ENCODE measurements at places on chromosomes 13 and 19.

DNA sequence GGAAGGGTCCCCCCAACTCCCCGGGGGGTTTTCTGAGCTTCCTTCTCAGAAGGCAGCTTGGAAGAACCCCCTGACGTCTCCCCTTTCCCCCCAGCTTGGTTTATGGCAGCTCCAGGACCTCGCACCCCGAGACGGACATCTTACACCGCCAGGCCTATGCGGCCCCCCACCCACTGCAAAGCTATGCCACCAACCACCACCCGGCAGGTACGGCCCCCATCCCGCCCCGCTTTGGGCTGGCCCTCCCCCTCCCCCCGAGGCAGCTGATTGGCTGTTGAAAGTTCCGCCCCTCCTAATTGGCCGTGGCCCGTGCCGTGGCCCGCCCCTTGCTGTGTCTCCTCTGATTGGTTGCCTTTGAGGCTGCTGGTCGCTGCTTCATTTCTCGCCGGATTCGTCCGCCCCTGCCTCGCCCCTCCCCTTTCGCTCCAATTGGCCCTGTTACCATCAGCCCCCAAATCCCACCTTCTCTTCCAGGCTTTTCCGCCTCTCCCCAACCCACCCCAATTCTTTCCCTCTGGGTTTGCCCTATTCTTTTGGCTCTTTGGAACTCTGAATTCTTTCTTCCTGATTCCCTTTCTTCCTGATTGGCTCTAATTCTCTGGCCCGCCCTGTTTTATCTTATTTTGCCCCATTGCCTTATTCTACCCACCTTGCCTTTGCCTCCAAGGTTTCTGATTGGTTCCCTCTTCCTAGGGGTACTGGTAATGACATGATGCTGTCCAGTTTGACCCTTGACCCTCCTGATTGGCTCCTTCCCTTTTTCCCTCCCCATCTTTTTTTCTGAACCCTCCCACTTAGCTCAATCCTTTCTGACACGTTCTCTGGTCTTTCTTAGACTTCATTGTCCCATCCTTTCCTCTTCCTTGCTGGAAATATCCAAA lies 2.5 kb downstream of the PRR12 start:
- peak; percentile 96 for DNase-seq

- DNase-seq: no peak
Observed at GRCh38 chr13:51846756-51847155, 1.8 kb upstream of the TMEM272 start.

- DNase-seq: no peak
Observed at GRCh38 chr13:89900104-89900765, 1447.3 kb upstream of the MIR17HG start.

- DNase-seq: no peak
Observed at GRCh38 chr19:16945364-16945714, 56.5 kb downstream of the F2RL3 start.

GRCh38 chr13:68170961-68171360 lies 940.8 kb upstream of the PCDH9 start:
- DNase-seq: no peak

- peak; percentile 58 for DNase-seq
Observed at GRCh38 chr19:52735734-52736133, 890 bp upstream of the ZNF611 start.

DNA sequence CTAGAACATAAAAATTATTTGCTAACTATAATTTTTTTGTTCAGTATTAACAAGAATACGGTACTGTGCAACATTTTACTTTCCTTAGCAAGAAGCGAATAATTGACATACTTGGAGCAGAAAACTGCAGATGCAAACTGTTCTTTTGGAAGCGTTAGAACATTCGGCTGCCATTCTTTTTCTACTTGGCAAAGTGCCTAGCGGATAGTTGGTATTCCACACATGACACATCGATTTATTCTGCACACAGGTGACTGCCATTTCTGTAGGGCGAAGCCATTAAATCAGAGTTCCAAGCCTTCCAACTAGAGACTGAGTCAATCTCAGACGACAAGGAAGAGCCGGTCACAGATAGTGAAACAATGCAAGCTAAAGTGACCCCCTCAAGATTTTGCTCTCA lies 117.4 kb downstream of the TRPC4 start:
- DNase-seq: no peak

DNA sequence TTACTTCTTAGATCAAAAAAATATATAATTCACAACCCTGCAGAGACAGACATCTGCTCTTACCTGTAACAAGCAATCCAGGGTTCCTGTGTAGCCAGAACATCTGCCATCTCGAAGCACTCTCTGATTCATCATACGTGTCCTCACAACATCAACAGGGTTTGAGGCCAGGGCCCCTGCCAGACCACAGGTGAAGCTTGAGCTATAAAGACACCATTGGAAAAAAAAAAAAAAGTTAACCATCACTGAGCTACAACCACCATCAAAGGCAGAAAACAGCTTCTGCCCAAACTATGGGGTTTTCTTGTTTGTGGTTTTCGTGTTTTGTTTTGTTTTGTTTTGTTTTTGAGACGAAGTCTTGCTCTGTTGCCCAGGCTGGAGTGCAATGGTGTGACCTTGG lies 19.3 kb downstream of the SLC25A30 start:
- DNase-seq: no peak

DNA sequence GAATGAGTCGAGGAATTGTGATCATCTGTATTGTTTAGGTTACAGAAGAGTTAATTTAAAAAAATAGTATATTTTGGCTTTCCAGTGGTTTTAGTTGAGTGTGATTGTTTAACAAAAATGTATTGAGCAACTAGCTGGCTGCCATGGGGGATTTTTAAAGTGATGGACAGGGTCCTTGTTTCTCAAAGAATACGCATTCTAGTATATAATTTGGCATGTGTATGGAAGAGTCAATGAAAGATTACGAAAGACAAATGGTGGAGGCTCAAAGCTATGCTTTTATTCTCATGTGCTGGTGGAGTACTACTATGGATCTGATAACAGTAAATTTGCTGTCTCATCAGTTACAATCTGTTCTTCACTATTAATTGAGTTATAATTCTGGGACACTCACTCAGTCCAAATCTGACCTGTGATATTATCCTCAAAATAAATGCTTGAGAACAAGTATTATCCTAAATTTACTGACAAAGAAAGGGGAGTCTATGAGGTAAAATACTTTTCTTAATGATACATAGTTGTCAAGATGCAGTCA lies 240.0 kb downstream of the GPC6 start:
- DNase-seq: no peak

DNA sequence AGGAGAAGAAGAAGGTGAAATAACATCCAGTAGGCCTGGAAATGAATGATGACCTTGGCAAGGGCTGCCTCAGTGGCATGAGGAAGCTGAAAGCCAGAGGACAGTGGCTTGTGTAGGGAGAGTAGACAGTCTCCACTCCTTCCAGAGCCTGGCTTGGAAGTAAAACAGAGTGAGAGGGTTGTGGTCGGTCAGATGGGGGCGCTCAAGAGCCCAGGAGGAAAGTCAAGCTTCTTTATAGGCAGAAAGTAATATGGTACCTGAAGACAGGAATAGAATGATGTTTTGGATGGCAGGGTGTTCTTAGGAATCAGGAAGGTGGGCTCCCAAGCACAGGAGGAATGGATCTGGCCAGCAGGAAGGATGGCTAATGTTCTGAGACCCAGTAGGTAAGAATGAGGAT lies 75.1 kb upstream of the TSC22D1 start:
- no peak for DNase-seq

GRCh38 chr19:17883627-17884410 lies 12.1 kb downstream of the SLC5A5 start:
- no peak for DNase-seq

- peak; percentile 38 for DNase-seq
Observed at GRCh38 chr13:45851171-45851921, at the start of gene SIAH3. Gene SIAH3 (minus strand): TSS chr13:45851753. CDS start chr13:45851629, 124 bp downstream.

- peak; percentile 41 for DNase-seq
Observed at GRCh38 chr19:48190288-48190884, 19.9 kb downstream of the ZSWIM9 start.

DNA sequence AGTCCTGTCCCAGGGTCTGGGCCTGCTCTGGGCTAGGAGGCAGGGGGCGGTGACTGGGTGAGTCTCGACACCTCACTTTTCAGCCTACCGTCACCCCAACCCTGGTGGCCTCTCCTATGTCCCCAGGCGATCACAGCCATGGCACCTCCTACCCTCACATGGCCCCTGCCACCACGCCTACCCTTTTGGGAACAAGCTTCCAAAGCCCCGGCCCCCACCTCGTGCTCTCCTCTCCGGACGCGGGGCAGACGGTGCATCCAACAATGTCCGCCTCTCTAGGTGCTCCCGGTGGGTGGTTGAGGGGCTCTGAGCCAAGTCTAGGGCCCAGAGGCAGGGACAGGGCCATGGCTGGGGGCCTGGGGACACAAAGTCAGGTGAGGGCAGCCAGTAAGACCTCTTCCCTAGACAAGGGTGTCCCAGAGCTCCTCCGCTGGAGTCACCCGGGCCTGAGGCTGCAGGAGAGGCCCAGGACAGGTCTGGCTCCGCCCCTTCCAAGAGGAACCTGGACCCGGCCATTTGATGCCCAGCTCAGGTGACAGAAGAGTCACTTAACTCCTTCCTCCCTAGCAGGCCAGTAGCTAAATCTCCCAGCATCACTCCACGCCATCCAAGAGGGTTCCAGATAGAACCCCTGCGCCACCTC lies at the start of gene SYNE4:
SYNE4 (minus strand) TSS at position 478 of the 643 bp plus-strand sequence; CDS start at position 346, 132 bp downstream.
- DNase-seq: no peak

DNA sequence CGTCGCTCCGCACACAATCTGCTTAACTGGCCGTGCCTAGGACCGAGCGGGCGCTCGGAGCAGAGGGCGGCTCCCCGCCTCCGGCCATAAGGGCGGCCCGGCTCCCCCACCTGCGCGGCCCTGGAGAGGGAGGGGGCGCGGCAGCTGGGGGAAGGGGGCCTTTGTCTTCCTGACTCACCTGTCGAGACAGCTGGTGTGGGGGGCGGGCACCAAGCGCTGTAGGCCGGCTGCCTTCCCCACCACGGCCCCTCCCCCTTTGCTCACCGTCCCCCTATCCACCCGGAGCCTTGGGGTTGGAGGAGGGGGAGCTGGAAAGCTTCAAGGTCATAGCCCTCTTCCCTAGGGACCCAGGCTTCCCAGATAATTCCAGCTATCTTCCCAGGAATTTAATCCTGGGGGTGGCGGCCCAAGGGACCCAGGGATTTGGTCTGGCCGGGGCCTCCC lies 1.2 kb downstream of the VASP start:
- peak; percentile 75 for DNase-seq

- no peak for DNase-seq
Observed at GRCh38 chr13:71964491-71965100, 97.6 kb upstream of the DACH1 start.

- no peak for DNase-seq
Observed at GRCh38 chr13:41621716-41622431, 164.5 kb downstream of the RGCC start.

DNA sequence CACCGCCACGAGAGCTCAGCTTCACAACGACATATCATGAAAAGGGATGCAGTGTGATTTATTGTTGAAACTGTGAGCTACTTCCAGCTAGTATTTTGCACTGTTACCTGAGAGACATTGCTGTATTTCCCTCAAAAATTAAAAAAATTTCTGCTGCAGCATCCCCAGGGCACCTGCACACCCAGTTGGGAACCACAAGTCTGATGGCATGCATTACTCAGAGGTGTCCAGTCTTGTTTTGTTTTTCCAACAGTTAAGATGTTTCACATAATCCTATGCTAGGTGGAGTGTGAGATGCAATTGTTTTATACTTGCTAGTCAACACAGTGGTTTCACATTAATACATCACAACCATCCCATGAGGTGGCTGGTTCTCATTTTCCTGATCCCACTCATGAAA lies 285.2 kb downstream of the SHISA2 start:
- no peak for DNase-seq

- no peak for DNase-seq
Observed at GRCh38 chr19:40376286-40376862, 13.6 kb downstream of the HIPK4 start.

GRCh38 chr19:57302020-57302465 lies 18.2 kb upstream of the ZNF543 start:
- DNase-seq: no peak

DNA sequence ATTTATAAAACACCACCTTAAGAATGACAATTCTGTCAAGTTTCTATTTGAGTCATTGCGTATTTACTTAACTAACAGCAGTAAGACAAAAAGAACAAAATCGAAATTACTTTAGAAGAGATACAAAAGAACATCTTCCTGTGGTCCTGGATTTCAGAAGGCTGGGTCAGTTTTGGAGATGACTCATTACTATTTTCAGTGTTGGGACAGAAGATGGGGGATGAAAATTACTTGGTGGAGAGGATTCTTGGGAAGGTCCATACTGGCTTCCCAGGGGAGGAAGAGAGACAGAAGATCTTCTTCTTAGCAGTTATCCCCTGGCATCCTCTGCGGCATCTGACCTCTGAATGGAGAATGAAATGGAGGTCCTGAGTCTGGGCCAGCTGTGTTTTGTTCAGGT lies 33.5 kb upstream of the CSNK1A1L start:
- no peak for DNase-seq

DNA sequence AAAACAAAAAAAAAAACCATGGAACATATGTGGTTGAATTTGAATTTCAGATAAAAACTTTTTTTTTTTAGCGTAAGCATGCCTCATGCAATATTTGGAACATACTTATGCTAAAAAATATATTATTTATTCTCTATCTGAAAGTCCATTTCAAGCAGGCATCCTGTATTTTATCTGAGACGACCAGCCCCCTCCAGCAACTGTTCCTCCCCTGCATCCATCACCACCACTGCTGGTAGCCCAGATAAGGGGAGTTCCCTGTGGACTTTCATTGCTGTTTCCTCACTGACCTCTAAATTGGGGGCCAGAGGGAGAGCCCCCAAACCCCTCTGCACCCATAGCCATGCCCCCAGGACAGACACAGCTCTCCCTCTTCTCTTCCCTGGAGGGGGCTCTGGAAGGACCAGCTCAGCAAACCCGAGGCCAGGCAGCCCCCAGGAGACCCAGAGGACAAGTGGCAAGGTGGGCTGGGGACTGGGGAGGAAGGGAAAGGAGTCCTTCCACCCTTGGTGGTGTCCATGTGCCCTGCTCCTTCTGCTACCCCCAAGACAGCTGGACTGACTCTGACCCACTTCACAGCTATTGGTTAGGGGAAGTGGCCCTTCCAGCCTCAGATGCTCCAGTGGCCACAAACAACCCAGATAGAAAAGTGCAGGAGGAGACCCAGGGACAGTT lies 6.6 kb upstream of the SIGLEC12 start:
- no peak for DNase-seq

DNA sequence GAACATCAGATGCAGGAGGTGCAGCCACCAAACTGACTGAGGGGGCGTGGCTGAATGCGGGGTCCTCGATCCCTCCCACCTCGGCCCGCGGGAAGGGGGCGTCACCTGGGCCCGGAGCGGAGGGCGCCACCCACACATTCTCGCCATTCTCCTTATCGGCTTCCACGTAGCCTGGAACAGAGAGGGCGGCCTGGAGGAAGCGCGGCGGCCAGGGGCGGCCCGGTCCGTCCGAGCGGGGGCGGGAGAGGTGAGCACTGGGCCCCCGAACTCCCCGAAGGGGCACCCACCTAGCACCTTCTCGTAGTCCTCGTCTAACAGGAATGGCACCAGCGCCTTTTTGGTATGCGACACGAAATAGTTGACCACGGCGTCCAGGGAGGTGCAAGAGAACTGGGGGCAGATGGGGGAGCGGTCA lies 11.8 kb downstream of the STAP2 start:
- peak; percentile 45 for DNase-seq

DNA sequence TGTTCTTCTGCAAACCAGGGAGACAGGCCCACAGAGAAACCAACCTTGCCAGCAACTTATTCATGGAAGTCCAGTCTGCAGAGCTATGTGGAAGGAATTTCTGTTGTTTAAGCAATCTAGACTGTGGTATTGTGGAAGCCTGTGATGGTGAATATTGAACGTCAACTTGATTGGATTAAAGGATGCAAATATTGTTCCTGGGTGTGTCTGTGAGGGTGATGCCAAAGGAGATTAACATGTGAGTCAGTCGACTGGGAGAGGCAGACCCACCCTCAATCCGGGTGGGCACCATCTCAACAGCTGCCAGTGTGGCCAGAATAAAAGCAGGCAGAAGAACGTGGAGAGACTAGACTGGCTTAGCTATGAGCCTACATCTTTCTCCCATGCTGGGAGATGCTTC lies 606.0 kb downstream of the EFNB2 start:
- DNase-seq: no peak

All from glutamatergic neuron (in vitro differentiated cells).